IPS DF 19.7 (cell line): ENCODE measurements at places on chromosomes 1 and 21.

DNA sequence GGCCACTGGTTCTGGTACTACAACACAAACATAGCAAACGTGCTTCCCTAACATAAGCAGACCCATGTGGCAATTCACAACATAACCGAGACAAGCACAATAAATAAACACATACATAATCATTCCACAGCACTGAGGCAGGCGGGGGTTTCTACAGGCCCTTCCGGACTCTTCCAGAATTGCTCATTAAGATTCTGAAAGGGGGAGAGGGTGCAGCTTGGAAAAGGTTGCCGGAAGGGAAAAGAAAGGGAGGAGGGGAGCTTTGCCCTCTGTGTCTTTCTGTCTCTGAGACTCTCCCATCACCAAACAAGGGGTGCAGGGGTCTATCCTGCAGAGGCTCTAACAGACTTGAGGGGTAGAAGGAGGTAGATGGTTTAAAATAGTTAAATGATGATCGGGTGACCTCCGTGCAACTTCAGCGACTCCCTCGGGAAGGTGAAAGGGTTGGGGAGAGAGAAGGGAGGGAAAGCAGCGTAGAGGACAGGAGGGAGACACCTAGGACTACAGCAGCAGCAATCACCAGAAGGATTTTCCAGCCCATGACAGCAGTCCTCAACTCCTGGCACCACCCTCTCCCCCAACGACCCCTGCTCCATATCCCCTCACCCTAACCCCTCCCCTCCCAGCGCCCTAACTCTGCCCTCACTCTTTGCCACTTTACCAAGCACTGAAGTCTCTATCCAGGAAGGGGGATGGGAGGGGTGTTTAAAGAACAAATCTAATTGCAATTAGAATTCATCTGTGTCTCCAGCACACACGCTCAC, 365.5 kb upstream of the ESRRG start:
- DNase-seq: no peak

DNA sequence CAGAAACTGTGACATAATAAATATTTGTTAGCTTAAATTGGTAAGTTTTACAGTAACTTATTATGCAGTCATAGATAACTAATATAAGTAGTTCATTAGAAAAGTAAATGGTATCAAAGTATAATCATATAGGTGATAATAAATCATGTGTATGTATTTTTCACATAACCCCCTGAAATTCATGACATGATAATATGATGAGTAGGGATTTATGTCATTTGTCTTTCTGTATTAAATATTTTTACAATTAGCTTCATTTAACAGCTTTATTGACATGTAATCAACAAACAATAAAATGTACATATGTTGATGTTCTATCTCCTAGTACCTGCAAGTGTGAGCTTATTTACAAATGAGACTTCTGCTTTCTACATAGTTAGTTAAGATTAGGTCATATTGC, 9.8 kb upstream of the FCGR2A start:
- DNase-seq: no peak

- DNase-seq: no peak
These were observed 21.7 kb downstream of the BCAR3 start for GRCh38 chr1:93659822-93660503.

DNA sequence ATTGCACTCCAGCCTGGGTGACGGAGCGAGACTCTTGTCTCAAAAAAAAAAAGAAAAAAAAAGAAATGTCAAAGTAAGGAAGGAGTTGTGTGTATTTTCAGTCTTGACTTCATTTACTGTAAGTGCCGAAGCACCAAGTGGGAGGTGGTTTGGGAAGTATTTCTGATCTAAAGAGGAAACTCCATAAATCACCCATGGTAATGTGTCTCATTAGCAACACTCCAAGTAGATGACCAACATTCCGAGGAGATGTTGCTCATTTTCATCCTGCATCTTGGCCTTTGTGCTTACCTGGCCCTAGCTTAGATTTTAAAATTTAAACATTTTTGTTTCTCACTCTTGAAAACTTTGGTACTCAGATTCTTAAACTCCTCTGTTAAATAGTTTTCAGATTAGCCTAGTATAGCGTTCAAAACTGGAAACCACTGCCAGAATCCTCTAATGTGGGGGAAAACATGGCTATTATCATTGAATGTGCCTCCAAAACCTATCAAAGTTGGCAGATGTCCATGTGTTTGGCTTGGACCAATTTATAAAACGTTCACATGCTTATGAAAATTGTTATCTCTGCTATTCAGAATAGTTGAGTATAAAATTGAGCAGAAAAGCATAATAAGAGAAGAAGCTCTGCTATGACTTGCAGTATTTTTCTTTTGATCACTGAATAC, 110.4 kb downstream of the NFIA start:
- no peak for DNase-seq

DNA sequence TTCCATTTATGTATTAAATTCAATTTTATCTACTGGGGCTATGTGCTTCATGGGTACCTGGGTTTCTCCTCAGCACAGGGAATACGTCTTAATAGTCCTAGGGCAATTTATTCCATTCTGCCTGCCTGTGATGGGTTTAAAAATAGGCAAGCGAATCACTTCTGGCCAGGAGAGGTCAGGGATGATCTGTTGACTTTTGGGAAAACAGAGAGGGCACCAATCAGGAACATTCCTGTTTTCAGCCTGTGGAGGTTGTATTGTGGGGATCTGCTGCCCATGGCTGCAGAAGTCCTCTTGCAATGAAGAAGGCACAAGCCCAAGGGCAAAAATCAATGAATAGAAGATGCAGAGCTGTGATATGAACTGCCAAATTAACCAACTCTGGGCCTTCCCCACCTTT, 303.1 kb downstream of the CTH start:
- DNase-seq: no peak

DNA sequence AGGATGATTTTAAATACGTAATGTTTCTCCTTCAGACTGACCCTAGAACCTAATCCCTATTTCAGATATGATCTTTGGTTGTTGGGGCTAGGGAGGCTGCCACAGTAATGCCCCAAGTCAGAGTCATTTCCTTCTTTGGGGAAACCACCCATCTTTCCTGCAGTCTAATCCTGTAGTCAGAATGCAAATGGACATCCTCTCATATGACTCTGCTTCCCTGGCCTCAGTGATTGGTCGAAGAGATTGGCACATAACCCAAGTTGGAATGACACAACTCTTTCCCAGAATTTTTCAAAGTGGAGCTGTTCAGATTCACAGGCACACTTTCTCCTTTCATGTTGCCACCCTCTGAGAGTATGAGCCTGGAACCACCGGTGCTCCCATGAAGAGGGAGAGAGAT, 58.8 kb upstream of the ZNF644 start:
- DNase-seq: no peak

DNA sequence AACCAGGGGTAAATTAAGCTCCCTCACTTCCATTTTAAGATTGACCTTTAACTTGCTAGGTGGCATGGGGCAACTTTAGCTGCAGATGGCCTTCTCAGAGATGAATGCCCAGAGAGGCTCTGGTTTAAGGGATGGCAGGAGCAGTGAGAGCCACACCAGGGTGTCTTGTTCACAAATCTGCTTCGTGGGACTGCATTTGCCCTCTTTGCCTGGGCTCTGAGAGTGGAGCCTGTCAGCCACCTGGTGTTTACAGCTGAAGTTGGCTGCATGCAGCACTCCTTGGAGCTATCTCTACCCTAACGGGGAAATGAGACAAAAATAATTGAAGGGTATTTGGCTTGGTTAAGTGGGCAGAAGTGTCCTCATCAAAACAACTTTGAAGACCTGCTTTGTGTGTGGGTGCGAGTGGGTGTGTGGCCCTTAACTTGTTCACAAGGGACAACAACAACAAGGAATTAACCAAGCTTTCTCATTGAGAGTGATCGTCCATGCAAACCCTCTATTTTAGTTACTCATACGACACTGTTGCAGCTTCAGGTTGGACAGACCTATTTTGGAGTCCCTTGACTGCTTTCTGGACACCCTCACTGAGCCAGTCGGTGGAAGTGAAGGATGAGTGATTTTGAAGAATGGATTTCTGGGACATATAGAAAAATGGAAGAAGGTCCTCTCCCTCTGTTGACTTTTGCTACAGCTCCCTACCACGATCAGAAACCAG, 29.8 kb downstream of the PGM1 start:
- DNase-seq: no peak

DNA sequence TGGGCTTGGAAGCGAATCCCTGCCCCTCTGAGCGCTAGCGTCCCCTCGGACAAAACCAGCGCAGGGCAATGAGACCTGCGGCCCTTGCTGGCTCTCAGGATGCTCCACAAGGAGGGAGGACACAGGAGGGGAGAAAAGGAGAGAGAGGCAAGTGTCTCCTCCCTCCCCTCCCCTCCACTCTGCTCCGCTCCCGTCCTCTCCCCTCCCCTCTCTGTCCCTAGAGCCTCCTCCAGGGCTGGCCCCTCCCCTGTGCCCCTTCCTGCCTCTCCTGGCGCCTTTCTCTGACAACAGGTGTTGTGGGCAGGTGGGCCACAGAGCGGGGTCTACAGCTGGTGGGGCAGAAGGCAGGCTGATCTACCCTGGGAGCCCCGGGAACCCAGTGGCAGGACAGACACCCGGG, 35.2 kb downstream of the TP73 start:
- no peak for DNase-seq

GRCh38 chr1:201582705-201583442, 43.9 kb downstream of the NAV1 start:
- no peak for DNase-seq

- no peak for DNase-seq
These were observed 13.6 kb downstream of the DIP2A start for GRCh38 chr21:46472246-46472645.

- no peak for DNase-seq
These were observed 296.1 kb downstream of the PTPRC start for GRCh38 chr1:198934901-198935305.

DNA sequence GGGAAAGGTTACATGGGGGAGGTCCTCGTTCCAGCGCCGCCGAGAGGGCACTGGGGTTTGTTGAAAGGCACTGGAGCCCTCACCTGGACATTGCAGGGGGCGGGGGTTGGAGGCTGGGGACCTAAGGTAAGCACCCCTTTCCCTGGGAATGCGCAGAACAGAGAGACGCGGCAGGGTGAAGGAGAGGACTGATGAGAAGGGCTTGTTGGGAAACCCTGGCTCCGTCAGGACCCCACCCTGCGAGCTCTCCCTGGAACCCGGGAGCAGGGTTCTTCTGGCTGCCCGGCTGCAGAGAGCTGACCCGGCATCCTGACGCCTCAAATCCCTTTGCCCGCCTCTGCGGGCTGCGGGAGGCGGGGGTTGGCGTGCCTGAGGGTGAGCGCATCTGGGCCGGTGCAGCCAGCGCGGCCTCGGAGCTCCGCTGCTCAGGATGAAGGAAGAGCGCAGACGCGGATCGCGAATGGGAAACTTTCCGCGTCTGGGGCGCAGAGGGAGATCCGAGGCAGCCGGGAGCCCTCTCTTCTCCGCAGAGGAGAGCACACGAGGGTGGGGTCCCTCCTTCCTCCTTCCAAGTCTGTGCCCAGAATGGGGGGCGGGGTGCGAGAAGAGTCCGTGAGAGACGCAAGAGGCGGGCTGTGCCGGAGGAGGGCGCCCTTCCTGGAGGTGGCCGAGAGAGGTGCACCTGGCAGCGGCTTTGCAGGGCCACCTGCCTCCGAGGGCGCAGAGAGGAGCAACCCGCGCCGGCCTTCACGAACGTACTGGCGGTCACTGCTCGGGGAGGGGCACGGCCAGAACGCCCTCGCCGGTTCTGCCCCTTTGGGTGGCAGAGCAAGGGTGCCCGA, 2.4 kb downstream of the IGSF21 start:
- DNase-seq: no peak

DNA sequence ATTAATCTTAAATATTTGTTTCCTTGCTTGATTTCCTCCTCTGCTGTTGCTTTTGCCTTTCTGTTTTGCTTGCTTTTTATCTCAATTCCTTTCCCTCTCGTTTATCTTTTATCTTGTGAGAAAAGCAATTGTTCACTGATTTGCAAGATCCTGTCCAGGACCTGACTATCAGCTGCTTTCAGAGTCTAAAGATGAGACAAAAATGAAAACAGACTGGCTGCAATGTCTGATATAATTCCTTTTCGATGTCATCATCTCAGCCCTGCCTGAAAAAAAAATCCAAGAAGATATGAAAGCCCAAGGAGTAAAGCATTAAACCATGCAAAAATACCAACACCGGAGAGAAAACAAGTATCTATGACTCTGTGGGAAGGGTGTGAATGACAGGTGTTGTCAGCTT, 225.5 kb downstream of the PATJ start:
- DNase-seq: no peak

DNA sequence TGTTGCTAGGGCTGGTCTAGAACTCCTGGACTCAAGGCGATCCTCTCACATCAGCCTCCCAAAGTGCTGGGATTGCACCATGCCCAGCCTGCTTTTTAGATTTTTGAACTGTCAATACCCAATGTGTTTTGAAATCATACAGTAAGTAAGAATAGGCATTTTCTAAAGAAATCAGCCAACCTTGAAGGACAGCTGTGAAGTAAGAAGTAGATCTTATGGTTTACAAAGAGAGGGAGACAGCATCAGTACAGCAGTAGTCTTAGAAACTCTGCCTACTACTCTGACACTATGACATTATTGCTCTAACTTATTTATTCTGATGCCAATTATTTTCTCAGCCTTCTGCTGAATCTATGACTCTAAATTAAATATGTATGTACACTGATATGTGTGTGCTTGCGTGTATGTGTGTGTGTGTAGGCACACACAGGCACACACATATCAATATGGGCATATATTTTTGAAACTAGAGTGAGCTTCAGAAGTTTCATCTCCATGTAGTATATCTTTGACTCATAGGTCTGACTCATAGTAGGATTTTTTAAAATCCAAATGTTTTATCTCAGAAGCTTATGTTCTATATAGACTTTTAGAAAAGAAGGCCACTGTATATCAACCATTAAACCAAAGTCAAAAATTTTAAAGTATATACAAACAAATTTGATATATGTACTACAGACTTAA, 140.4 kb downstream of the COL24A1 start:
- DNase-seq: no peak

DNA sequence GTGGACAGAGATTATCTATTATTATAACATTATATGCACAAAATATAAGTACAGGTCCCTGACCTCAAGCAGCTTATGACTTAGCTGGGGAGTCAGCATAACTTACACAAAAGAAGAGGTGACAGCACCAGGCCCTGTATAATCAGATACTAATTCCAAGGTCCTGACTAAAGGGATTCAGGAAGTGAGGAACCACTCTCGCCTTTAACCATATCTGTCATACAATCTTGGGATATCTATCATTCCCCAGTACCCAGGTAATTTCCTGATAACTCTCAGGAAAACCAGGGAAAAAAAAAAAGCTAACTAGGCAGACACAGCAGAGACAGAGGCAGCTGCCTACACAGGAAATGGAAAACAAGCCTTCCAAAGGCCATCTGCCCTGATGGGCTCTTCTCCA, 78.5 kb upstream of the CAMK1G start:
- no peak for DNase-seq

DNA sequence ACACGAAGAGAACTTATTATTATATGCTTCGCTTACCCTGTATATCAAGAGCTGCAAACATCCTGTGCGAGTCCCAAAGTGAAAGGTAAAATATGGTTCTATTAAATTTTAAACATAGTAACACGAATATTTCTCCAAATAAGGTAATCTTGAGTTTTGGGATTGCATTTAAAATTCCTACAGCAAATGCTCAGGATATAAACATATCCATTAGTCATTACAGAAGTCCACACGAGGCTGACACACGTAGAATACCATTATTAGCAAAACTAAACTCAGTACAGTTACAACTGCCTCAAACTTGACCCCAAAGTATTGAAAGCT, 282 bp upstream of the LYPLAL1 start:
- DNase-seq: no peak

- no peak for DNase-seq
These were observed 72.0 kb upstream of the DUSP10 start for GRCh38 chr1:221813887-221814286.
